ENCODE measurements at places on chromosomes 1 and 21.

GRCh38 chr1:201254625-201255478, 28.5 kb upstream of the PKP1 start:
- DNase-seq: no peak

DNA sequence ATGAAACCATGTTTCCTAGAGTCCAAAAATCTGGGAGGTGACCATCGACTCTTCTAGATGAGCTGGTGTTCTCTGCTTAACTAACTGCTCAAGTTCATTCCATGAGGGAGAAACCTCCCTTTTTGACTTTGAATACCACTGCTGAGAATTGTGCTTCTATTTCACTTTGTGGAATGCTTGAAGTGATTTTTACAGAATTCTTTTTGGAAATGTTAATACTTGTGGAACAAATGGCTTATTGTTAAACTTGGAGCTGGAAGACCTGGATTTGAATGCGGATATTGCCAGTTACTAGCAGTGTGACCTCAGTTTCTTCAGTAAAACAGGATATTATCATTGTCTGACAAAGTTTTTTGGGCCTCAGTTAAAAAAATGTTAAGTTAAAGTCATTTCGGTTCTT, 36.5 kb upstream of the APP start:
- no peak for DNase-seq

DNA sequence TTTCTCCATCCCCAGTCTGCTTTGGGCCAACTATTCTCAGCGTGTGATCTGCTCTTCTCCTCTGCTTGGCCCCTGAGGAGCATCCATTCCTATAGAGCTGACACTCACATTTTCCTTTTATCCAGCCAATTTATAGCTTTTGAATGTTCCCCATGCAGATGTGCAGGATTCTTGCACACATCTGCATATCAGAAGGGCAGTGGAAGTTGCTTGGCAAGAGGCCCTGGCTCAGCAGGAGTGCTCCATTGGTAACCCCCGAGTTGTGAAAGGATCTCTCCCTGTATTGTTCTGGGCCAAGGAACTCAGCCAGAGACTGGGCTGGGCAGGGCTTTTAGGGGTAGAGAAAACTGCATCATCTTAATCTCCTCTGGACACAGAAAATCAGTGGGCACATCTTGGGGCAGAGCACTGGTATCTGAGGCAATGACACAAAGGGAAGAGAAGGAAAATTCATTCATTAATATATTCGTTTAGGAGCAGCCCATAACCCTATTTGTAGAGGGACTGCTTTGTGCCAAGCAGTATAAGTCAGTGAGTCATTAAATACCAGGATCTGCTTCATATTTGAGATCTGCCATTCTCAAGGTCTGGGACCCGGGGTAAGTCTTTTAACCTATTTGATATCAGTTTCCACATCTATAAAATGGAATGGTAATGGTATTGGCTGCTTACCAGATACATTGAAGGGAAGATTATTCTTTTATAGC, 31.0 kb upstream of the BEND5 start:
- no peak for DNase-seq

- DNase-seq: no peak
These were observed 304.0 kb downstream of the HHIPL2 start for GRCh38 chr1:222243902-222244301.

DNA sequence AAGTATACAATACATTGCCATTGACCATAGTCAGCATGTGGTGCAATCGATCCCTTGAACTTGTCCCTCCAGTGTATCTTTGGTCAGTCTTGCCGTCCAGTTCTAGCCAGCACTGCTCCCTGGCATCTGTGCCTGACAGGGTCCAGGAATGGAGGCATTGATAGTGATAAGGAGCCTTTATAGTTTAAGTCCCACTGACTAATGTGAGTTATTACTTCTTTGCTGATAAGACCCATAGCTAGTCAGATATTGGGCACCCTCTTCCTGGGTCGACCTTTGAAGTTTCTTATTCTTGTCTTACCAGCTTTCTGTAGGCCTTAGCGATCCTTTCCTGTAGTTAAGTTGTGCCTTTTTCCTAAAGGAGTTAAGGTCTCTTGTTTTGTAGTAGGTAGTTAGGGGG, 13.0 kb downstream of the UCK2 start:
- DNase-seq: no peak

DNA sequence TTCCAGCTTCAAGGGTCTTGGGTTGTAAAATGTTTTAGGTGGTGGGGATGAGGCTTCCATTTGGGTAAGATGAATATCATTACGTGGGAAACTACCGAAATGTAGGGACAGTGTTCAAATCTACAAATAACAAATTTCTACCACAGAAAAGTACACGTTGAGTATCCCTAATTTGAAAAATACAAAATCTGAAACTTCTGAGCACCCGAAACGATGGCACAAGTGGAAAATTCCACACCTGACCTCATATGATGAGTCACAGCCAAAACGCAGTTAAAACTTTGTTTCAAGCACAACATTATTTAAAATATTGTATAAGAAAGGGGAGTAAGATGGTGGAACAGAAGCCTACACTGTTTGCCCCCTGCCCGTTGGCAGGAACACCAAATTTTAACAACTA, 8.8 kb upstream of the HENMT1 start:
- DNase-seq: no peak

GRCh38 chr21:33895356-33895755, 20.2 kb downstream of the ATP5PO start:
- no peak for DNase-seq

GRCh38 chr1:6141592-6141991, 38.5 kb downstream of the CHD5 start:
- DNase-seq: no peak

DNA sequence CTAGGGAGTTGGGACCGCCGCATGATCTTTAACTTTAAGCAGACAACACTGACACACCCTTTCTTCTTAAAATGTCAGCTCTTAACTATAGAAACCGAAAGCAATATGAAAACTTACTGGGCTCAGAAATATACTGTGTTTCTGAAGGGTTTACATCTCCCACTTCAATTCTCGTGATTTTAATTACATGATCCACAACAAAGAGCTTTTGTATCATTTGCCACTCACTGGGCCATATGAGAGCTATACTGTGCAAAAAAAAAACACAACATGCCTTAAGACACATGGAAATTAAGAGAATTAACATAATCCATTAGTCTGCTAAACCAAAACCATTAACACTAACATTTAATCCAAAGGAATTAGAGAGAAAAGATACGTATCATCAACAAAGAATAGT, 35.0 kb upstream of the RAP1GAP start:
- DNase-seq: no peak

Measured in amniotic stem cell (primary cell).